ENCODE measurements at places on chromosomes 7 and 10. TPM values are rescaled to one million over a fixed set of nuclear protein-coding genes. Genes with fewer than 3 reads are reported as not detected.

Gene LYZL1
- not detected for total RNA-seq

Gene OR2A7
- 2.9 TPM for total RNA-seq

Gene ABCC2
- total RNA-seq, result 1.6 TPM

Gene NRCAM
- 1.0 TPM for total RNA-seq

Gene FAM180A
- total RNA-seq, result not detected

DNA sequence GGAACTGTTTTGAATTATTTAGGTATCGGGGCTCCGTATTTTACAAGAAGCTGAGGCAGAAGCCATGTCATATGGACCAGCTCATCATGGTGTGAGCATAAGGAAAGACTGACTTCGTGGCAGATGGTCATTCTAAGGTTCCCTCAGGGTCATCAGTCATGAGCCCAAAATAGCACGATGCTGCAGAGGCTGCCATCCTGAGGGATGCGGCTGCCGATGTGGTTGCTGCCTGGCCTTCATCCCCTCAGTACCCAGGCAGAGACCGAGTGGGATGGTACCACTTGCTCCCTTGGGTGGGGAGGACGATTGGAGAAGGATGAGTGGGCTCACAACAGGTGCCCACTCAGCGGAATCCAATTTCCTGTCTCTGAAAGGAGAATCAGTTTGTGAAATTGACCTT is 490.3 kb downstream of the SDK1 start:
- no peak overlapping the region for H3K4me3 ChIP-seq
- no peak overlapping the region for H3K27ac ChIP-seq
- DNase-seq, result no peak
- no peaks in the 10 kb centered on the region for H3K36me3 ChIP-seq
- peaks cover 12% of the 10 kb centered on the region for H3K27me3 ChIP-seq
- H3K4me1 ChIP-seq, result peaks cover 4% of the 10 kb centered on the region

- peaks cover 2% of the 10 kb centered on the region for H3K27me3 ChIP-seq
- DNase-seq, result no peak
- no peak overlapping the region for H3K27ac ChIP-seq
- H3K4me1 ChIP-seq, result peaks cover 4% of the 10 kb centered on the region
- no peak overlapping the region for H3K4me3 ChIP-seq
- H3K36me3 ChIP-seq, result no peaks in the 10 kb centered on the region
Observed at GRCh38 chr10:24553051-24553612, 170.6 kb downstream of the ARHGAP21 start.

DNA sequence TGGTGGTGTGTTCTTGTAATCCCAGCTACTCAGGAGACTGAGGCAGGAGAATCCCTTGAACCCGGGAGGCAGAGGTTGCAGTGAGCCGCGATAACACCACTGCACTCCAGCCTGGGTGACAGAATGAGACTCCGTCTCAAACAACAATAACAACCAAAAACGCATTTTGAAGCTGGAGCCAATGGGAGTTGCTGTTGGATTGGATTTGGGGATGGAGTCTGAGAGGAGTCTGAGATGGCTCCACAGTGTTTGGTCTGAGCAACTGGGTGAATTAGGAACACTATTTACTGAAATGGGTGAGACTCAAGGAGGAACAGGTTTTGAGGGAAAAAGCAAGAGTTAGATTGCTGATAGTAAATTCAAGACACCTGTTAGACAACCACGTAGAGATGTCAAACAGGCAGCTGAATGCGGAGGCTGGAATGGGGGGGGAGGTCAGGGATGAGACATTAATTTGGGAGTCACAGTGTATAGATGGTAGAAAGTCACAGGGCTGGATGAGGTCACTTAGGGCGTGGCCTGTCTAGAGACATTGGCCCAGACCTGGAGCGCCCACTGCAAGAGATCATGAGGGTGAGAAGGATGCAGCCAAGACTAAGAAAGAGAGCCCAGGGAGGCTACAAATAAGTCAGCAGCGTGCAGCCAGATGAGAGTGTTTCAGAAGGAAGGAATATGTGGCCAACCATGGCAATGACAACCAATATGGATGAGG is 56.4 kb downstream of the CYCS start:
- DNase-seq, result no peak
- H3K4me1 ChIP-seq, result peaks cover 9% of the 10 kb centered on the region
- H3K4me3 ChIP-seq, result no peak overlapping the region
- no peaks in the 10 kb centered on the region for H3K36me3 ChIP-seq

- H3K27ac ChIP-seq, result no peak overlapping the region
- no peaks in the 10 kb centered on the region for H3K36me3 ChIP-seq
- peaks cover 10% of the 10 kb centered on the region for H3K4me1 ChIP-seq
- DNase-seq, result peak; percentile 15
Observed at GRCh38 chr7:134514663-134515062, 12.7 kb upstream of the AKR1B10 start.

DNA sequence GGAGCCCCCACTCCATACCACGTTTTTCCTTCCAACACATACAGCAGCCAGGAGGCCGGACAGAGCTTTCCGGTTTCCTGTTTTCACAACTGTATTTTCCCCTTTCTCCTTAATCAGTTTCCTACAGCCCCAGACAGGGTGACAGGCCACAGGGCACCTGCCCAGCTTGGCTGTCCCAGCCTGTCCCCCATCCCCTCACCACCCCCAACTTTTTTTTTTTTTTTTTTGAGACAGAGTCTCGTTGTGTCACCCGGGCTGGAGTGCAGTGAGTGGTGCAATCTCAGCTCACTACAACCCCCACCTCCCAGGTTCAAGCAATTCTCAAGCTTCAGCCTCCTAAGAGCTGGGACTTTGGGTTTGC is 10.3 kb upstream of the HSPB1 start:
- H3K4me3 ChIP-seq, result no peak overlapping the region
- H3K36me3 ChIP-seq, result no peaks in the 10 kb centered on the region
- peaks cover 2% of the 10 kb centered on the region for H3K27me3 ChIP-seq
- no peak overlapping the region for H3K27ac ChIP-seq
- no peak for DNase-seq

GRCh38 chr10:74033702-74034101 is 35.8 kb downstream of the VCL start:
- H3K4me3 ChIP-seq, result no peak overlapping the region
- no peak for DNase-seq
- H3K27ac ChIP-seq, result no peak overlapping the region
- peaks cover 42% of the 10 kb centered on the region for H3K4me1 ChIP-seq
- peaks cover 2% of the 10 kb centered on the region for H3K36me3 ChIP-seq

- H3K27ac ChIP-seq, result no peak overlapping the region
- no peak overlapping the region for H3K4me3 ChIP-seq
- no peak for DNase-seq
- H3K27me3 ChIP-seq, result no peaks in the 10 kb centered on the region
- H3K36me3 ChIP-seq, result no peaks in the 10 kb centered on the region
- H3K4me1 ChIP-seq, result no peaks in the 10 kb centered on the region
Observed at GRCh38 chr10:122138831-122139625, 132.1 kb upstream of the BTBD16 start.

DNA sequence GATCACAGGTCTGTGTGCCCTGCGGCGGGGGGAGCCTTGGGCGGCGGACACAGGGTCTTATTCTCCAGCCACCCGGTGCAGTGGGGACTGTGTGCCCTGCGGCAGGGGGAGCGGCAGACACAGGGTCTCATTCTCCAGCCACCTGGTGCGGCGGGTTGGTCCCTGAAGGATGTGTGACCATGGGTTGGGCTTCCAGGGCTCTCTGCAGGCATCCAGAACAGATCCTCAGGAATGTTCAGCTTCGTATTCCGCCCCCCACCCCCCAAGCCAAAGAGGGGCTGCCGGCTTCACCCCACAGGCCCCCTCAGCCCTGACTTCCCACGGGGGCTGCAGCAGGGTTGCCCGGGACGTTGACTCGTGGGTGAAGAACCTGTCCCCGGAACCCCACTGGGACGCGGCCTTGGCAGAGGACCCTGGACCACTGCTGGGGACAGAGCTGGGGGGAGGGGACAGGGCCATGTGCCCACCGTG is 154.5 kb upstream of the PPP2R2D start:
- H3K4me3 ChIP-seq, result no peak overlapping the region
- peaks cover 22% of the 10 kb centered on the region for H3K27me3 ChIP-seq
- no peak overlapping the region for H3K27ac ChIP-seq
- no peaks in the 10 kb centered on the region for H3K36me3 ChIP-seq
- no peak for DNase-seq

- no peak overlapping the region for H3K4me3 ChIP-seq
- H3K4me1 ChIP-seq, result peaks cover 55% of the 10 kb centered on the region
- H3K27ac ChIP-seq, result peak overlapping the region; percentile 80
- H3K36me3 ChIP-seq, result peaks cover 43% of the 10 kb centered on the region
- H3K27me3 ChIP-seq, result no peaks in the 10 kb centered on the region
Observed at GRCh38 chr7:100472121-100472851, 6.7 kb downstream of the TSC22D4 start.

- H3K27me3 ChIP-seq, result no peaks in the 10 kb centered on the region
- H3K4me1 ChIP-seq, result no peaks in the 10 kb centered on the region
- DNase-seq, result no peak
- no peaks in the 10 kb centered on the region for H3K36me3 ChIP-seq
- no peak overlapping the region for H3K4me3 ChIP-seq
Observed at GRCh38 chr7:6306471-6306870, 34.0 kb upstream of the CYTH3 start.

- no peak overlapping the region for H3K27ac ChIP-seq
- H3K27me3 ChIP-seq, result no peaks in the 10 kb centered on the region
- H3K4me1 ChIP-seq, result no peaks in the 10 kb centered on the region
- no peak for DNase-seq
- H3K4me3 ChIP-seq, result no peak overlapping the region
Observed at GRCh38 chr7:50481867-50482266, 31.7 kb upstream of the FIGNL1 start.

All from activated CD4-positive, alpha-beta T cell treated with anti-CD3 and anti-CD28 coated beads for 36 hours (primary cell).